Stimulated activated naive CD4-positive, alpha-beta T cell treated with Interleukin-2 at 50 U/mL for 16 hours (primary cell): ENCODE measurements at places on chromosomes 1 and 21.

DNA sequence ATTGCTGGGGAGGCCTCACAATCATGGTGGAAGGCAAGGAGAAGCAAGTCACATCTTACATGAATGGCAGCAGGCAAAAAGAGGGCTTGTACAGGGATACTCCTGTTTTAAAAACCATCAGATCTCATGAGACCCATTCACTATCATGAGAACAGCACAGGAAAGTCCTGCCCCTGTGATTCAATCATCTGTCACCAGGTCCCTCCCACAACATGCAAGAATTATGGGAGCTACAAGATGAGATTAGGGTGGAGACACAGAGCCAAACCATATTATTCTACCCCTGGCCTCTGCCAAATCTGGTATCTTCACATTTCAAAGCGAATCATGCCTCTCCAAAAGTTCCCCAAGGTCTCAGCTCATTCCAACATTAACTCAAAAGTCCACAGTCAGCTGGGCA, 11.1 kb upstream of the MIA3 start:
- no peak for DNase-seq

DNA sequence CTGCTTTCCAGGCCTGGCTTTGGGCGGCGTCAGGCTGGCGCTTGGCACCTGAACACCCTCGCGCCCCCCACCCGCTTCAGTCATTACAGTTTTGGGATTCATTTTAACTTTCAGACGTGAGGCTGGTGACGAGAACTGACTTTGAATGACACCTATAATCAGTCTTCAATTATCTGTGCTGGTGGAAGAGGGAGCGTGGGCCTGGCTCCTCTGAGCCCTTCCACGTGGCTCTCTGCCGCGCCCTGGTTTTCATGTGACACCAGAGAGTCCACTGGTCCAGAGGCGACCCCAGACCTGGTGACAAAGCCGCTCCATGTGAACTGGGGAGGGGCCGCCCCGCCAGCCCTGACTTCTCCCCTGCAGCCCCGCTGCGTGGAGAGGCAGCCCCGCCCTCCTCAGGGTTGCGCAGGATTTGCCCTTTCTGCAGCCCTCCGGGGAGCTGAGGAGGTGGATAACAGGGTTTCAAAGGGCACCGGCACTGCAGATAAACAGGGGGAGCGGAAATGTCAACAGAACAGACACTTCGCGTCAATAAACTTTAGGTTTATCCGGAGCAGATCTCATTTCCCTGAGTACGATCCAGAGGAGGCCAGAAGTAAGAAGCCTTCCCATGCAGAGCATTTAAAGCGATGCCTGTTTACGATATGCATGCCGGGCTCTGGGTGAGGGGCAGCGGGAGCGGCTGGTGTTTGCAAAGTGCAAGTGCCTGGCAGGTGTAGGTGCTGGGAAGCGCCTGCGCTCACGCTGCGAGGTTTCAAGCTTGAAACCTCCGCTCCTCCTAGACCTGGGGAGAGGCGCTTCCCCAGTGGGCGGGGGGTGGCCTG, 56.4 kb downstream of the AJAP1 start:
- no peak for DNase-seq

DNA sequence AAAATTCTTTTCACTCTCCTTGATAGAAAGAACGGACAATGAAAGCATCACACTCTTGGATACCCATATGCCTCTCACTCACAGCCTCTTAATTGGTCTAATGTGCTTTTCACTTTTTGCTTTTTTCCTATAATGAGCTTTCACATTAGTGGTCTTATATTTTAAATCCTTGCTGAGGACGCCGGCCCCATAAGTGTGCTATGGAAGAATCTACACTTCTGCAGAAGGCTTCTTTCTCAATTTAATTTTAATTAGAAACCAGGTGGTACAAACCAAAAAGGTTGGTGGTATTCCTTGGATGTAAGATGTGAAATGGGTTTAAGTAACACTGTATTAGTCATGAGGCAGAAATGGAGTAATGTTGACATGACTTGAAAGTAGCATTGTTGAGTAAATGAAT, 190.6 kb upstream of the NFIA start:
- no peak for DNase-seq

DNA sequence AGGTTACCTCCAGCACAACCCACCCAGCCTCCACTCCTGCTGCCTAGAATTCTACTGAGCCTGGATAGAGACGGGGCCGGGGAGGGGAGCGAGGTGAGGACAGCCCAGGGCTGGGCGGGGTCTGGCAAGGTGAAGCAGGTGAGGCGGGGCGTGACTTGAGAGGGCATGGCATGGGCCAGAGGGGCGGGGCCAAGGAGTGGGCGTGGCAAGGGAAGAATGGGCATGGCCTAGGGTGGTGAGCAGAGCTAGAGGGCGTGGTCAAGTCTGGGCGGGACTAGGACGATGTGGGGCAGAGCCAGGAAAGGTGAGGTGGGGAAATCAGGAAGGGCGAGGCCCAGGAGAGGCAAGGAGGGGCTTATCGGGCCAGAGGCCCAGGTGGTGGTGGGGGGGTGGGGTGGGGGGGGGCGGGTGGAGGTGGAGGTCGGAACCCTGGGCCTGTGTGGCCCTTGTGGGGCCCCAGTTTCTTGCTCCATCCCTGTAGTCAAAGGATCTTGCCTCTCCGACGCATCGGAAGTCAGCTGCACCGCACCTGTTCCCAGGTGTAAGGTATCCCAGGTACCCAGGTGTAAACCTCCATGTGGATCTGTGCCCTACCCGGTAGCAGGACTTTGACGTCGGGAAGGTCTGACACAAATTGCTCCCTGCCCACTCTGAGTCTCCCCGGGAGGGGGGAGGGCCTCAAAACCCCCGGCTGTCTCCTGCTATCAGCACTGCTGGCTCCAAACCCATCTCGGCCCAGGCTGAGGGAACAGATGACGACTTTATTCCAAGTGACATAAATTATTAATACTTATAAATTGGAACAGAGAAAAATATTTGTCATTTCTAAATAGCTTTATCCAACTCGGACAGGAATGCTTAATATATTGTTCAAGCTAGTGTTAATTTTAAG, 32.9 kb upstream of the UTS2 start:
- no peak for DNase-seq

DNA sequence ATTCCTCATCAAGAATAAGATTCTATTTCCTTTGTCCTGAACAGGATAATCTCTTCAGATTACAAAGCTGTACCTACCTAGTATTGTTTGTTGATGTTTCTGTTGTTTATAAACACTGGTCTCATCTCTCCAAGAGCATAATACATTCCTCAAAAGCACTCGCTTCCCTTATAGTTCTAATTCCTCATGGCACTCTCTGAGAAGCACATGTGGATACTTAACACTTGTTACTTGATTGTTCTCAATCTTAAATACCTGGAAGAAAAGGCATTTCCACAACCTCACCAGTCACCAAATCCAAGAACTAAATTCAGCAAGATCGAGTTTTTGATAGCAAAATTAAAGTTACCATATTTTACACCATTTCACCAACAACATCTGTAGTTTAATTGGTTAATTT, 145.9 kb upstream of the DUSP10 start:
- no peak for DNase-seq

DNA sequence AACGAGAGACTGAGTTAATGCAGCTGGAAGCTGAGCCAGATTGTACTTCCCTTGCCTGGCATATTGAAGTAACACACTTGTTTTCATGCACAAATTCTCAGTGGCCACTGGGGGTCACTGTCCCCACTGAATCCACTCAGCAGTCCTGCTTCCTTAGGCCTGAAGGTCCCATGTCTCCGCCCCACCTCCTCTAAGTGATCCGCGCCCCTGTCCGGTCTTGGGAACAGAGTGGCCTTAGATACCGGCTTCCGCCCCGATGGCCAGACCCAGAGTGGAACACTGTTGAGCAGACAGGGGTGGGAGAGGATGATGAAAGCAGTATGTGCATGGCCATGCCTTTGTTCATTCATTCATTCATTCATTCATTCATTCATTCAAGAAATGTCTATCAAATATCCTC, 34.8 kb downstream of the CHAF1B start:
- no peak for DNase-seq

DNA sequence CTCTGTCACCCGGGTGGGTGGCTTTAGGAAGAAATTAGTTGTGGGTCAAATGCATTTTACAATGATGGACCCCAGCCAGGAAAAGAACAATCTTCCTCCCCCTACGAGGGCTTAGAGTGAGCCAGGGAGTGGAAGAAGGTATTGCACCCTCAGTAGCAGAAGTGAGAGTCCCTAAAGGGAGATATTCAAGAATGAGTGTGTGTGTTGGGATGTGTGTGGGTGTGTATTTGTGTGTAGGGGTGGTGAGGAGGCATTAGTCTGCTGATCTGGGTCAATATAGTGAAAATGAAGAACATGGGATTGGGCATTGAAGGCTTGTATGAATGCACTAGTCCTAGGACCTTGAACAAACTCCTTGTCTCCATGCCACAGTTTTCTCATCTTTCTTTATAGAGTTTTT, 85.2 kb upstream of the RUNX1 start:
- DNase-seq, result no peak

DNA sequence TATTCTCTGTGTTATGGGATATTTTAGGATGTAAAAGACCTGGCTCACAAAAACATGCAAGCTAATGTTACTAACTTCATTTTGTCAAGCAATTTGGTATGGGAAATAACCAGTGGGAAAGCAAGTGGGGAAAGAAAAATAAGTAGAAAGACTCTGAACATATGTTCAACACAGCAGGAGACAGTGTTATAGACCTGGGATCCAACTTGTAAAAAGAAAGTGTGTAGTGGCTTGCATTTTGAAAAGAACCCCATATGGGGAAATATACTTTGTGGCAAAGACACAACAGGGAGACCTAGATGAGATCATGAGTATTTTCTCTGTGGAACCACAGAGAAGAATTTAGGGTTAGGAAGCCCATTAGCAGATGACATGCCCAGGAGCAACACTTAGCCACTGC, 212.7 kb upstream of the NRIP1 start:
- DNase-seq, result no peak

DNA sequence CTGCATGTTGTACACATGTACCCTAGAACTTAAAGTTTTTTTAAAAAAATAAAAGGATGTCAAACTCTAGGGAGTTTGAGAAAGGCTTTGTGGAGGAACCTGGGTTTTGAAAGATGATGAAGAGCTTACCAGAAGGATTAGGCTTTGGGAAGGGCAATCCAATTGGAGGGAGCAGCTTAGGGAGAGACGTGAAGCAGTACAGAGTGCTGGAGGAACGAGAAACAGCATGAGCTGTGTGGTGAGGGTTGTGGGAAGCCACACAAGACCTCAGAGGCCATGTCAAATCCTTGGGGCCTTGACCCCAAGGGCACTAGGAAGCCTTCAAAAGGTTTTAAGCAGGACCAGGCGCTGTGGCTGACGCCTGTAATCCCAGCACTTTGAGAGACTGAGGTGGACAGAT, 8.4 kb upstream of the KPNA6 start:
- no peak for DNase-seq

GRCh38 chr1:248840946-248841345, 2.9 kb downstream of the ZNF672 start:
- DNase-seq, result no peak

- no peak for DNase-seq
These were observed 20.7 kb upstream of the ALDH4A1 start for GRCh38 chr1:18922848-18923755.

DNA sequence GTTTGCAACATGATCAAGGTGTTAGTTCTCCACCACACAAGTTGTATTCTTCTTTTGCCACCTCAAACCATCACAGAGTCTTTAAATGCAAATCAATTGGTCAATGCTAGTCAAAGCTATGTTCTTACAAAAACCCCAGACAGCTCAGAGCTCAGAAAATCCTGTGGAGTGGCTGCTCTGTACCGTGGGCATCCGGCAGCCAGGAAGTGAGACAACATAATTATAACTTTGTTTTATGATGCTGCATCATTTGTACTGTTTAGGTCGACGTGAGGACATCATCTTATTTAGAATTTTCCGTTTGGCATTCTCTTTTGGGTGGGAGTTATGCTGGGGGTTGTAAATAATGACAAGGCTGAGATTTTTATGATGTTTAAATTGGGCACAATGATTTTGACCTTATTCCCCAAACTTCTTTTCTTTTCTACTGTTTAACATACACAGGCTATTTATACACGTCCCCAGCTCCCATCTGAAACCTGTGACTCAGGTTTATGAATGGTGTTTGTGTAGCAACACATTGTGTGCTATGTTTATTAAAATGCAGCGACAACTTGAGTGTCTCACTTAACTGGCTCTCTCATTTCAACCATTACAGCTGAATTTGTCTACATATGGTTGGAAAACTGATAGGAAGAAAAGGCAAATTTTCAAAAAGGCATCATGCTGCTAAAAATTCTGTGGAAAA, 124.0 kb downstream of the CNIH3 start:
- no peak for DNase-seq

DNA sequence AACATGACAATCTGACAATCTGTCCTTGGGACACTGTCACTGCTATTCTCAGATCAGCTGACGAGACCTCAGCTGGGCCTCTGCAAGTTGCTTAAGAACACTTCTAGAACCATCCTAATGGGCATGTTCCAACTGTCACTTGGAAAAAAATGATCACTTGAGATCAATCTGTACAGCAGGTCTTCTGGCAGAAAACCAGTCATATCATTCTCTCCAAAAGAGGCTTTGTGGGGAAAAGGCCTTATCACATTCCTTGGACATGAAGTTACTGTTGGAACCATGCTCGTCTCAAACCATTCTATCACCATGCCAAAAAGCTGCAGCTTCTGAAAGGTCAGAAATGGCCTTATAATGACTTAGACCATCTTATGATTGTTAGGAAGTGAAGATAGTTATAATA, 744.2 kb downstream of the USP25 start:
- DNase-seq, result no peak

DNA sequence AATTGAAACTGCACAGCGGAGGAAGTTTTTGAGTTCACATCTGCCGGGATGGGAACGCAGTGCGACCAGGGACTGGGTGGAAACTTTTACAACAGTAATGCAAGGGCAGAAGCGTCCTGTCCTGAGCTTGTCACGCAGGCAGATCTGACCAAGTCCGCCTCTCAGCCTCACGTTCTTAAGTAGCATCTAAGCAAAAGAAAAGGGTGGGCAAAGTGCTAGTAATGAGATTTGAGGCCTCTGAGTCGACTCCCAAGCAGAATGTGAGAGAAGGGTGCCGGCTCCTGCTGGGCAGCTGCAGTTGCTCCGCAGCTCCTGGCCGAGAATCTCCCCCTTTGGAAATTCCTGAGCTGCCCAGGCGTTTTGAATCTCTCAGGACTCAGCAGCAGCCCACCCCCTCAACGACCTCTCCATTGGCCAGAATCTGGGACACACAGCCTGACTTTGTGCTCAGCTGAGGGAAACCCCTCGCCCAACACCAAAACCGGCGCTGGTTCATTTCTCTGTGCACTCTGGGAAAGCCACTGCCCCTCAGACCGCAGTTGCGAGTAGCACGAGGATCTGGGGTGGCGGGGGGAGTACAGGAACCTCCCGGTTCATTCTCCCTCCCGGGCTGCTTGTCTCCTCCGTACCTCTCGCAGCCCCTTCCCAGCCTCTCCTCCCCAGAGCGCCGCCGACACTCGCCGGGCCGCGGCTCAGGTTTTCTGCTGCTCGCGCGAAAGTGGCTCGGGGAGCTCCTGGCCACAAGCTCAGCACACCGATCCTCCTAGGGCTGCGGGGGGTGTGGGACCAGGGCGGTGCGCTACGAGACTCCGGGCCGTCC, 913 bp upstream of the S1PR1 start:
- DNase-seq, result peak; percentile 72

GRCh38 chr1:220747437-220748088, 559 bp upstream of the MTARC2 start:
- DNase-seq, result no peak
